ENCODE measurements at places on chromosomes 12 and 14.

DNA sequence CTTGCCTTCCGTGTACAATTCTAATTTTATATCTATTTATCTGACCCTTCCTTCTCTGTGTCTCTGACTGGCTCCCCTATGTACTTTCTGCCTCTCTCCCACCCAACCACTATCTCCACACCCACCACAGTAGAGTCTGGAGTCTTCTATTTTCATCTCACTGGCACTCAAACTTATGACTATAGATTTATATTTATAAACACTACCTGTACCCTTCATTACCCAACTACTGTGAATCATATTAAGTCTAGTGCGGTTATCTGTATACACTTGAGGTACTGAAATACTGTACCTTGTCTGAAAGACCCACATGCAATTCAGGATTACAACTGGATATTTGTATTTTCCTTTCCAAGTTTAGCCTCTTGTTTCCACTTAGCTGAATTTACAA, 36.1 kb downstream of the ATP2B1 start:
- no peak for DNase-seq

- no peak for DNase-seq
Measured at GRCh38 chr12:92175961-92176360, 30.3 kb upstream of the BTG1 start.

DNA sequence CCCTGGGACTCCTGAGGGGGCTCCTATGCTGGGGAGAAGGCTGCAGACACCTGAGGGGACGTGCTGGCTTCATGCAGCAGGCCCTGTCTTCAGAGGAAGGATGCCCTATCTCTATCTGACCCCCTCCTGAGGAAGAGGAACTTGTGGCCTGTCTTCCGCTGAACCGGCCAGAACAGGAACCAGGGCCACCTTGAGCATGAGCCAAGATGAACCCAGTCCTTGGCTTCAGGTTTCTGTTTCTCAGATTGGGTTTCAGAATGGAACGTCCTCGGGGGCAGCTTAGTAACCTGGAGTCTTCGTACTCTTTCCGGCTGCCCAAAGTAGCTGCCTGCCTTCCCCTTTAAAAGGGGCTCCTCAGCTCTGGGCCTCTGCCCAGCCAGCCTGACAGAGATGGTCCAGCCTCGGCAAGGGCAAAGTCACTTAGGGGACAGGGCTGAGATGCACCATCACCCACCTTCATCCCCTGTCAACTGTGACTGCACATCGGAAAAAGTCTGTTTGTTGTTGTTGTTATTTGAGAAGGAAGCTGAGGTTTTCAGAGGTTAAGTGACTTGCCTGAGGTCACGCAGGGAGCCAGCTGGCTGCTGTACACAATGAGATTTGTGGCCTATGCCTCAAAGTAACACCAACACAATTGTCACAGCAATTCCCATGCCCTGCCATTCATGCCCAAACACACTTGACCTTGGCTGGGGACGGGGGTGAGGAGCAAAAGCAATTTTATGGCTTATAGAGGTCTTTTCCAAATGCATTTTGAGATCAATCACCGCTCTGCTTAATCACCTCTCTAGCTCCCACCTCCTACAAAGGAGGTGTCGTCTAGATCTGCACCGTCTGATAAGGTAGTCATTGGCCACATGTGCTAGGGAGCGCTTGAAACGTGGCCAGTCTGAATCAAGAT, 13.4 kb downstream of the ASB2 start:
- no peak for DNase-seq

DNA sequence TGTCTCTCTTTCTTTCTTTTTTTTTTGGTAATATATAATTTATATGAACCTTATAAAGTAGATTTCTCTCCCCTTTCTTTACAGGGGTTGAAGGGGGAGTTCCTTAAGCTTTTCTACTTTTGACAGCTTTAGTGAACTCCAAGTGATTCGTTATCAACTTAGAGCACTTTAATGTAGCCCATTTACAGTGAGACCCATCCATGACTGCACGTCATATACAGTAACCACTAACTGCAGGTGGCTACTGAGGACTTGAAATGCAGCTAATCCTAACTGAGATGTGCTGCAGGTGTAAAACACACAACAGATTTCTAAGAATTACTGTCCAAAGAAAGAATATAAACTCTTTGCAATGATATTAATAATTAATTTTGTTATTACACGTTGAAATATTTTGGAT, 582 bp downstream of the LRRIQ1 start:
- no peak for DNase-seq

GRCh38 chr12:94112121-94112520, 36.3 kb upstream of the PLXNC1 start:
- no peak for DNase-seq

DNA sequence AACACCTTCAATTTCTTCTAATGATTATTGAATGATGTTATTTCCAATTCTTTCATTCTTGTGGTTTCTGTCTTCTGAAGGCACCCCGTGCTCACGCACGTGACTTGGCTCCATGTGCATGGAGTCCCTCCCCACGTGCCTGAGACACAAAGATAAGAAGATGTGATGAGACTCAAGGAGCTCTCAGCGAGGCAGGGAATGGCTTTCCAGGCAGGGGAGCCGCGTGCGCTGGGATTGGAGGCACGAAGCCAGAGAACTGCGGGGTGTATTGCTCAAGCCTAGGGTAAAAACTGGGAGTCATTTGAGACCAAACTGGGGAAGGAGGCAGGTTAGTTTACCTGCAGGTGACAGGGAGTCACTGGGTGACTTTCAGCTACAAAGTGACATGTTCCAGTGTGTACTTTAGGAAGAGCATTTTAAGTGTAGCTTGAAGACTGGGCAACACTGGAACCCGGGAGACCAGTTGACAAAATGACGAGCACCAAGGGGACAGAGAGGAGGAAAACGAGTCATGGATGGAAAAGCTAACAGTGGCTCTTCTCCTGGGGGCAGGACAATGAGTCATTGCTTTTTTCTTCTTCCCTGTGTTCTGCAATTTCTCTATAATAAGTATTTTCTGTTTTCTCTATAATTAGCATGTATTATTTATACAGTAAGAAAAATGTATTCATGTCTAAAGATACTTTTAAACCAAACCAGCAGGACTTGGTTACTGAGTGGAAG, 311.7 kb upstream of the FKBP4 start:
- peak; percentile 1 for DNase-seq

GRCh38 chr12:6321905-6322304, 11.4 kb downstream of the PLEKHG6 start:
- DNase-seq, result no peak

- peak; percentile 58 for DNase-seq
Measured at GRCh38 chr14:63192085-63192484, 12.2 kb upstream of the RHOJ start.

GRCh38 chr12:108712165-108712924, 19.0 kb downstream of the CORO1C start:
- DNase-seq, result no peak

GRCh38 chr14:34050606-34051005, 99.7 kb upstream of the EGLN3 start:
- no peak for DNase-seq

DNA sequence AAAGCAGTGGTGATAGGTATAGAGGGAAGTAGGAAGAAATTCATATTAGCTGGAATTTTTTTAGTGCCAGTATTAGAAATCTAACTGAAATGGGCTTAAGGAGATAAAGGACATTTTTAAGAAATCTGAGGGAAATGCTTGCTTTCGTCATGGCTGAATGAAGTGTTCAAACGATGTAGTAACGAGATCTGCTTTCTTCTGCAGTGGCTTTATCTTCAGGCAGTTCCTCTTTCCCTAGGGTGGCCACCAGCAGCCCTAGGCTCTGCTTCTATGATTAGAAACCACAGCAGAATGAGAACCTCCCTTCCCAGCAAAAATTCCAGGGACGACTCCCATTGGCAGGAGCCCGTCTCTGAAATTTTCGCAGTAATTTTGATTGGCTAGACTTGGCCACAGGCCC, 163.9 kb upstream of the FRMD6 start:
- no peak for DNase-seq

- no peak for DNase-seq
Measured at GRCh38 chr12:58369576-58369975, 428.2 kb downstream of the ATP23 start.

DNA sequence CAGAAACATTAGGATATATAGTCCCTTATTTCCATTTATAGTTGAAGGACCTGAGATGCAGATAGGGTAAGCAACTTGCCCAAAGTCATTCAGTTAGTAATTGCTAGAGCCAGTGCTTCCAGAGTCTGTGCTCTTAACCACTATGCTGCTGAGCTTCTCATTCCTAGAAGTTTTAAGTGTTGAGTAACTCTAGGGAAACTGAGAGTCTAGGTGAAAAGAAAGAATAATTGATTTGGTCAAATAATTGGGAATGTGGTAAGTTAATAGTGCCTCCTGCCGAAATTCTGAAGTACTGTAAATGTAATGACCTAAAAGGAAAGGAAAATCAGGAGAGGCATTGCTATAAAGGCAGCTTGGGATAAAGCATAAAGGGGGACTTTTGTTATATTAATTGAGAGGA, 14.1 kb downstream of the PYROXD1 start:
- peak; percentile 9 for DNase-seq

DNA sequence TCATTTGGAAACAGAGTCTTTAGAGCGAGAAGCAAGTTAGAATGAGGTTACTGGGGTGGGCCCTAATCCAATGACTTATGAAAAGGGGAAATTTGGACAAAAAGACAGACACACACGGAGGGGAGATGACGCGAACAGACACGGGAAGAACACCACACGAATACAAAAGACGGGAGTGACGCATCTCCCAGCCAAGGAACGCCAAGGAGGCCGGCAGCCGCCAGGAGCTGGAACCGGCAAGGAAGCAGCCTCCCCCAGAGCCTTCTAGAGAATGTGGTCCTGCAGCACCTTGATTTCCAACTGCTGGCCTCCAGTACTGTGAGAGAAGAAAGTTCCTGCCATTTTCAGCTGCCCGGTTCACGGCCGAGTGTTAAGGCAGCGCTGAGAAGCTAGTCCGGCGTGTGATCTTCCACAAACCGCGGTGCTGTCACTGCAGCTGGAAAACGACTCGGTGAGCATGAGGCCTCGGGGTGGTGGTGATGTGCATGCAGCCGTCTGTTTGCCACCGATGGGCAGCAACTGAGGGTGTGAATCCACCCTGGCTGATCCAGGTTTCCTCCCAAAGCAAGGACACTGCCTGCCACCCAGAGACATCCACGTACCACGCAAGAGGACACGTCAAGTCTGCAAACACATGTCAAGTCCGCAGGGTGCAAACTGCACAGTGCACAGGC, 124.5 kb downstream of the NCOR2 start:
- peak; percentile 75 for DNase-seq

GRCh38 chr14:77372304-77372841, 4.5 kb downstream of the TMED8 start:
- peak; percentile 3 for DNase-seq

DNA sequence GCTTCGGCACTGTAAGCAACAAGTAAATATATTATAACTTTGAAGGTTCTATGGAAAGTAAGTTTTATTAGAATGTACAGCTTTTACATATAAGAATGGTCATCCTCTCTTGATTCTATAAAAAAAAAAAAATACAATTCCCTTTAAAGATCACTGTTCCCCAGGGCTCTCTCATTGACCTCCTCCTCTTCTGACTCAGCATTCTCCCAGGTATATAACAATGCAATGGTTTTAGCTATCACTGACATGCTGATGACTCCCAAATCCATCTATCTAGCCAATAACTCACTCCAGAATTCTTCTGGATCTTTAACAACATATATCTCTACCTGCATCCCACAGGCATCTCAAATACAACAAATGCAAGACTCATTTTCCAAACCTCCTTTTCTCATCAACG, 62.7 kb downstream of the EEA1 start:
- DNase-seq, result peak; percentile 14

GRCh38 chr12:121314431-121314830, 17.9 kb upstream of the CAMKK2 start:
- no peak for DNase-seq

- no peak for DNase-seq
Measured at GRCh38 chr12:123761841-123762714, at the start of gene DNAH10. Gene DNAH10 (plus strand): TSS chr12:123762301. CDS start chr12:123762337, 36 bp downstream.

- DNase-seq, result peak; percentile 89
Measured at GRCh38 chr12:131896080-131896810, 1.8 kb downstream of the ULK1 start.

DNA sequence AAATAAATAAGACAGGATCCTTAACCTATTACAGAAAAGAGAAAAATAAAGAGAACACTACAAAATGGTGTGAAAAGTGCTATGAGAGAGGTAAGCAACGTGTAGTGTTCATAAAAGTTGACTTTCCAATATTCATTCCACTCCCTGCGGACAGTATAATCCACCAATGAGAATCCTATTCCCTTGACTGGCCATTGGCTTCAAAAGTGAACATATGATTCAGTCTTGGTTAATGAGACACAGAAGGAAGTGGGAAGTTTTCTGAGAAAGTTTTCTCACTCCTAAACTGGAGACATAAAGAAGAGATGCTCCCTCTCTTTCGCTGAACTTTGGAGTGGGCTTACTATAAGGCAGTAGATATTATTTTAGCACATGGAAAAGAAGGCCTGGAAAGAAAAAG, 153.1 kb downstream of the PAWR start:
- no peak for DNase-seq

- peak; percentile 93 for DNase-seq
Measured at GRCh38 chr12:15558915-15559528, 230.2 kb downstream of the EPS8 start.

DNA sequence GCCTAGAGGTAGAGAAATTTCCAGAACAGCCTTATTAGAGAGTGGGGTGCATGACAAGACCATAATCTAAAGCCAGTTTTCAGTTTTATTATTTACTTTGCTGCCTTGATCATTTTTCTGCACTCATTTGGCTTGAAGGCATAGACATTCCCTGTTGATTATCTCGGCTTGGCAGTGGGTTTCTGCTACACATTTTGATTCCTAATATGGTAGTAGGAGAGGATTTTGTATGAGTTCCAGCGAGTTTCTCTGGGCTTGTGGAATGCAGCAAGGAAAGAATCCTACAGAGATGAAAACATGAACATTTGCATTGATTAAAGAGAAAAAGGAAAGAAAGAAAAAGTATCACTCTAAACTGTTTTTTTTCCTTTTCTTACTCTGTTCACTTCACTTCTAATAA, 281.2 kb downstream of the PAWR start:
- DNase-seq, result peak; percentile 90

GRCh38 chr12:116661341-116661740, 76.5 kb downstream of the SPRING1 start:
- DNase-seq, result no peak

Measured in fibroblast of the aortic adventitia (primary cell).